Mesothelial cell of epicardium (in vitro differentiated cells): ENCODE measurements at places on chromosomes 6 and 20. TPM values are rescaled to one million over a fixed set of nuclear protein-coding genes. Genes with fewer than 3 reads are reported as not detected.

WFDC9 gene
- total RNA-seq, result not detected in 3 replicates

BMP7 gene
- 22.2 to 23.8 TPM (median 23.0 TPM) in 3 replicates for total RNA-seq

OR2H1 gene
- not detected in 3 replicates for total RNA-seq

ANKRD60 gene
- not detected in 3 replicates for total RNA-seq

COL21A1 gene
- 14.4 to 17.5 TPM (median 16.6 TPM) in 3 replicates for total RNA-seq

PTCRA gene
- total RNA-seq, result not detected in 3 replicates

TRERF1 gene
- total RNA-seq, result 18.6 to 20.3 TPM (median 19.8 TPM) in 3 replicates

HLA-DQA1 gene
- not detected in 3 replicates for total RNA-seq
